ENCODE measurements at places on chromosomes 5 and 9.

GRCh38 chr5:131481569-131481968, 153.5 kb downstream of the RAPGEF6 start:
- DNase-seq: no peak

- DNase-seq: no peak
These were observed 14.7 kb downstream of the DIAPH1 start for GRCh38 chr5:141603923-141604717.

DNA sequence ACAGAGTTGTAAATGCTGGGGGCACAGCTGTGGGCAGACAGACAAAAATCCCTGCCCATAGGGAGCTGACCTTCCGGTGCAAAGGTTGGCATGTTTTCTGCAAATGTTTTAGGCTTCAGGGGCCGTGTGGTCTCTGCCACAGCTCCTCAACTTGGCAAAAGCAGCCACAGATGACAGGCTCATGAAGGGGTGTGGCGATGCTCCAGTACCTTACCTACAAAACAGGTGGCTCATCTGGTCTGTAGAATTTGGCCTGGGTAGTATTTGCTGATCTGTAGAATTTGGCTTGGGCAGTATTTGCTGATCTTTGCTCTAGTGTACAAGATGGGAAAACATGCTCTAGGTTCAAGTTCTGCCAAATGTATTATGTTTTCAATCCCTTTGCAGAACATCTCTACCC, 283.9 kb downstream of the GADD45G start:
- no peak for DNase-seq

DNA sequence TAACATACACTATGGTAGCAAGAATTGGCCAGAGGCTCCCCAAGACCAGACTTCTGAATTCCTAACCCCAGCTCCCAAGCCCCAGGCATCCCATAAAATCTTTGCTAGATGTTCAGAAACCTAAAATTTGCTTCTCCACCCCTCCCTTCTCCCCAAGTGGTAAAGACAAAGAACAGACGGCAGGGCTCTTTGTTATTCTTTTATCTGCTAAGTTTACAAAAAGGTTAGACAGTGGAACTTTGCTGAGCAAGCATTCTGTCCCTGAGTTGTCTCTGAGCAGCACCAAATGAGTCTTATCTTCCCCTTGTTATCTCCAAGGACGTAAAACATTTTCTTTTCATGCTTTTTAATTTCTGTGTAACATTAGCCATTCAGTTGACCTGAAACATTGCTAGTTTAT, 30.2 kb downstream of the TJP2 start:
- DNase-seq: no peak

- DNase-seq: no peak
These were observed 108.5 kb downstream of the EBF1 start for GRCh38 chr5:158990979-158991775.

- no peak for DNase-seq
These were observed 267.6 kb upstream of the DMRT1 start for GRCh38 chr9:573691-574410.

DNA sequence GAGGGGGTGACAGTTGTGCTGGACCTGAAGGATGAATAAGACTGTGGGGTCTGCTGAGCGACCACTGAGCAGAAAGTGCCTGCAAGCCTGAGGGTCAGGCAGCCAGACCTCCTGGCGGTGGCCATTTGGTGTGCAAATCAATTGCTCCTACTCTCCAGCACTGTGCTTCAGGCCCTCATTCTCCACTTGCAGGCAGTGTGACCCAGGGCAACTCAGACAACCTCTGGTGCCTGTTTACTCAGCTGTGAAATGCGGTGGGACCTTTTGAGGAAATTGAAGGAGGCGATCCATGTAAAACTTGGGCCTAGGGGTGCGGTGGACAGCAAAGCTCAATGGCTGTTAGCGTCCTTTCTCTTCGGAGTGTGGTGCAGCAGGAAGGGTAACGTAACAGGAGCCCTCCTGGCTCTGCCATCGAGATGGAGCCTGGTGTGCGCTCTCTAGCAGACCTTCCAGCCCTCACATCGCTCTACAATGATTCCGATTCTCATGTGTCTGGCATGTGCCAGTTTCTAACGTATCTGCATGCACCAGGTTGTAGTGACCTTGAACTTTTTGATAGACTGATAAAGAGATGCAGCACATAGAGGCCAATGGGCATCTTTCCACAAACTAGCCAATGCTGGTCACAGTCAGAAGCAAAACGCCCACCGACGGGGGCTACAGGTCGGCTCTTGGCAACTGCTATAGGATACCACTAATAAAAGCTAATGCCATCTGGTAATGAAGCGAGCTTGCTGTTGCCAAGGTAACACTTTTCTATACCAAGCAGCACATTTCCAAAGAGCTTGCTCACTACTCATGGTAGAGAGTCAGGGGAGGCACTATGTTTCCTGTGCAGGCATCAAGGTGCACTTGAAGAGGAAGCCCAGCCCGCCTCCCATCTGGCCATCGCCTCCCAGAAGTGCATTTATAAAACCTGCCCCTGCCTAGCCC, 159.7 kb upstream of the RAPGEF1 start:
- no peak for DNase-seq

DNA sequence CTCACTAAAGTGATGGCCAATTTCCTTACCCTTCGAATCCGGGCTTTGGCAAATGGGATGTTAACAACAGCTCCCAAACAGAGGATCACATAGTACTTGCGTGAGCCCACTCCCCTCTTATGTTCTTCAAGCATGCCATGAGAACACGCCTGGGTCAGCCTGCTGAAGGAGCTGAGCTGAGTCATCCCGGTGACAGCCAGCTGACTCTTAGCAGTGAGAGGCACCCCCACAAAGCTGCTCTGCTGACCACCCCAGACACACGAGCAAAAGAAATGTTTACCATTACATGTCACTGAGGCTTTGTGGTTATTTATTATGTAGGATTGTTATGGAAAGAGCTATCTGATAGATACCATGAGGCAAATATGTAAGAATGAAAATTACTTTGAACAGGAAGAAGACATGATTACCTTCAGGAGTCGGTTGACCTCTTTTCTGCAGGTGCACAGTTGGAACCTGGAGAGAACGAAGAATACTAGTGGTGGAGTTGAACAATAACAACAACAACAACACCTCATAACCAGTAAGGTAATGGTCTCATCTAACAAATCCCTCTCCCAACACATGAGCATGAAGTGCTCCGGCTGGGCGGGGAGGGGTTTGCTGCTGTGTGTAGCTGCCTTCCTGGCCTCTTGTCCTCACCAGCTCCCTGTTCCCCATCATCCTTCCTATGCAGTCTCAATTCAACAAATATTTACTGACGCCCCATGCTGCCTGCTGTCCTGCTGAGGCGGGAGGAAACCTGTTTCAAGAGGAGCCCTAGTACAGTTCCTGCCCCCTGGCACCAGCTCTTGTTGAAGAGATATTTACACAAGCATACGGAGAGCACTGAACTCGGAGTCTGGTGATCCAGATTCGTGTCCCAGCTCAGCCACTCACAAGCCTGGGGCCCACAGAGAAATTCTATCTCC, 69.4 kb upstream of the LHFPL2 start:
- DNase-seq: no peak

GRCh38 chr5:111703662-111704061, 53.3 kb downstream of the NREP start:
- no peak for DNase-seq

DNA sequence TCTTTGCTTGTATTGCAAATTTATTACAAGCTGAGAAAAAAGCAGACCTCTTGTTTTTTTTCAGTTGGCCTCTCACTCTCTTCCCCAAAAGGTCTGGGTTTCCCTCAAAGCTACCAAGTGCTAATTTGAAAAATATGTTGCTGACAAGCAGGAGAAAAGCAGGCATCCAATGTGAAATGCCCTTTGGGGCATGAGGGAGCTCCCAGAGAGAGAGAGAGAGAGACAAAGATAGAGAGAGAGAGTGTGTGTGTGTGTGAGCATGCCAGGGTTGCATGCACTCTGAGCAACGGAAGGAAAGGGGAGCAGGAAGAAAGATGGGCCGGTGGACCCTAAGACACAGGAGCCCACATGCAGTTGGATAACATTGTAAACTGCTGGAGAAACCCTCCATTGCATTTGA, 358.4 kb downstream of the TMEM38B start:
- DNase-seq: no peak

Measured in activated T-cell treated with anti-CD3 and anti-CD28 coated beads for 1 hour (primary cell).